Activated naive CD8-positive, alpha-beta T cell treated with anti-CD3 and anti-CD28 coated beads, Interleukin-2, amount 50 U/mL, for 24 hours (primary cell): ENCODE measurements at places on chromosomes 2 and 18.
A peak's percentile ranks its signal among the peaks of the same experiment; 100 is the strongest.

GRCh38 chr2:158567208-158567607 lies 110.5 kb downstream of the PKP4 start:
- no peak for DNase-seq

- DNase-seq = no peak
Measured at GRCh38 chr18:78458356-78458755, 521.3 kb upstream of the SALL3 start.

GRCh38 chr2:44635725-44636124 lies 274.0 kb downstream of the CAMKMT start:
- DNase-seq = no peak

DNA sequence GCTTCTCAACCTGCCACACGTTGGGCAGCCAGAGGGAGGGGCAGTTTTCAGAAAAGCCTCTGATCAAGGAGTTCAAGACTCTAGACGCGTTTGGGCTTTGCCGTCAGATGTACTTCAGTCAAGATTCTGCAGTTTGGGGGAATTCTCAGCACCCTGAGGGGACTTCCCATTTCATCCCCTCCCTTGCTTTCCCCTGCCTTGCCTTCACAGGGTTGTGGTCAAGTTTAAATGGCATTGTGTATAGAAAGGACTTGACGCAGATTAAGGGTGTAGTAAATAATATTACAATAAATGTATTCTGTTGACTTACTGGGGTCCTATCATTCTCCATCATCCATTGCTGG lies 198.3 kb upstream of the NABP1 start:
- DNase-seq = no peak

DNA sequence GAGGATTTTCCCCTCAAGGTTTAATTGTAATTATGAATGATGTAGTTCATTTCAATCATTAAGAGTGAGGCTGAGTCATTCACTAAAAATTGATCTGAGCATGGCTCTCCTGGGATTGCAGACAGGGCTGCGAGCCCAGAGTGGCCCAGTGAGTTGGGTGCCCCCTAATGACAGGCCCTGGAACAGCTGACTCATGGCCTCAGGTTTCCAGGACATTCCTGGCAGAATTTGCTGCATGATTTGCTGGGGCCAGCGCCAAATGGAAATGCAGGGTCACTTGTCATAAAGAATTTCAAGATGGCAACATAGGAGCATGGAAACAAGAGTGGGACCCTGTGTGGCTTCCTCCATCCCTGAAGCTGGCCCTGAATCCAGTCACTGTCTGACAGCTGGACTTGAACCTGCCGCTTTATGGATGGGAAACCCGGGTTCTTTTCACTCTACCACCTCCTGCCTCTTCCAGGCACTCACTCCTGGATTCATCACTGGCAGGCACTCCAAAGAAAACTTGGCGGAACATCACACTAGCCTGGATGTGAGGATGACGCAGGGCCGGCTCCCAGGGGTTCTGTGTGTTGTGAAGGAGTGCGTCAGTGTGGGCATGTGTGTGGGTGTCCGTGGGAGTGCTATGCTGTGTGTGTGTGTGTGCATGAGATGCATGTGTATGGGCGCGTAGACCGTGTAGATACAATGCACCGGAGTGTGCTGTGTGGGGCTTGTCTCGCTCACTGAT lies 15.2 kb downstream of the OTOF start:
- DNase-seq = no peak

DNA sequence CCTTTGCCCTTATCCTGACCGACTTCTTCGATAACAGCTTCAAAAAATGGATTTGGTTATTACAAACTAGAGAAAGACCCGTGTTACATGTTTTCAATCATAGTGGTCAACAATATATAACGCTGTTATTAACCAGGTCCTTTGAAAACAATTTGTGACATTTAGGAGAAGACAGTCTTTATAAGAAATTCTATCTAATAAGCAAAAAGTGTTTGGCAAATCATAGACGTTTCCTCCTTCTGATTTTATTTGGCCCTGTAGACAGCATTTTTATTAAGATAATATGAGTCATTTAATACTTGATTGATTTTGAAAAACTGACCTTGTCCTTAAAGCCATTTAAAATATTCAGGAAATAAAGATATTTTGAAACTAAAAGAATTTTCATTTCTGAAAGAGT lies 160.5 kb upstream of the DAPL1 start:
- no peak for DNase-seq

DNA sequence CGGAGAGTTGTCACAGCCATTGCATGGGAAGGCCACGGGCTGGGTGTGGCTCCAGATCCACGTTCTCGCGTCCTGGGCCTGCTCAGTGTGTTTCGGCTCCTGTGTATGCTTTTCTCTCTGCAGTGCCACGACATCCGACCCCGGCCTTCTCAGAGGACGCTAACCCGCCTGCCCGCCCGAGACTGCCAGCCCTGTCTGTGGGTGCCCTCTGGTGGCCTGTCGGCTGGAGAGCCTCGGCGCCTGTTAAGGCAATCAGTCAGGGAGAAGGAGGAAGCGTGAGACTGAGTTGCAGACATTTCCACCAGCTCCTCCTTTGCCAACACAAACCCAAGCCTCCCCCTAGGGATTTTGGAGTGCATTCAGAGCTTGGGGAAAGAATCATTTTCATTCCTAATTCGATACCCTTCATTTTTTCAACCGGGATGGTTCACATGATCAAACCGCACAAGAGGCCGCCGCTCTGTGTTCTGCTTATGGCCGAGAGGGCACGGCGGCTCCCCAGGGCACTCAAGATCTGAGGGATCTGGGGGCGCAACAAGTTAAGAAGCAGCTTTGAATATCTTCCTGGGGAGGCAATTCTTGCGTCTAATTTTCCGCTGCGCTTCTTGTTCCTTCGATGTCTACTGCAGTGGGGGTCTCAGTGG lies 37.5 kb upstream of the ZBTB7C start:
- peak; percentile 71 for DNase-seq

DNA sequence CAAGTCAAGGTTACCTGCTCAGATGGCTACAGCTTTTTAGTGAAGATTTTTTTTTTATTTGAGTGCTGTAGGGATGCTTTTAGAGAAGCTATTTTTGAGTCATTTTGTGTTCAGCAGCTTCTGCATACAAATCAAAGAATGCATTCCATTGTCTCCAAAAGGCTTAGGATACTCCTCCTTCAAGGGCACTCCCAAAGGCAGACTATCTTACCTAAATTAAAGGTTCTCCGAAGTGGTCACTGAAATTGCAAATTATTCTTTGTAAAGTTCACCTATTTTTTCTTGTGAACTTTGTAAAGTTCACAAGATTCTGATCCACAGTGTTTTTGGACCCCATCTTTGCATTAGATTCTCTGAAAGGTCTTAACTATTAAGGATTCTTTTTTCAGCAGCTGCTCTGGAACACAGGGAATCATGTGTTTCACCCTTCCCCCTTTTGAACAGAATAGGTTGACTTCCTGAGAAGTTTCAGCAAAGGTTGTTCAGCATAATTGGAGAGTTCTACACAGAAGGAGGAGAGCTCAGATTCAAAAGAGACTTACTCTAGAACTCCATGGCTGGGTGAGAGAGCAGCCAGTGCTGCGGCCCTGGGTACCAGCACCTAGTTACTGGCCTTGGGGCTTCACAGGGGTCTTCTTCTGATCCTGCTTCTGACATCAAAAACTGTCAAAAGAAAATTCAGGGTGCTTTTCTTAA lies 14.5 kb downstream of the CLIP4 start:
- no peak for DNase-seq

DNA sequence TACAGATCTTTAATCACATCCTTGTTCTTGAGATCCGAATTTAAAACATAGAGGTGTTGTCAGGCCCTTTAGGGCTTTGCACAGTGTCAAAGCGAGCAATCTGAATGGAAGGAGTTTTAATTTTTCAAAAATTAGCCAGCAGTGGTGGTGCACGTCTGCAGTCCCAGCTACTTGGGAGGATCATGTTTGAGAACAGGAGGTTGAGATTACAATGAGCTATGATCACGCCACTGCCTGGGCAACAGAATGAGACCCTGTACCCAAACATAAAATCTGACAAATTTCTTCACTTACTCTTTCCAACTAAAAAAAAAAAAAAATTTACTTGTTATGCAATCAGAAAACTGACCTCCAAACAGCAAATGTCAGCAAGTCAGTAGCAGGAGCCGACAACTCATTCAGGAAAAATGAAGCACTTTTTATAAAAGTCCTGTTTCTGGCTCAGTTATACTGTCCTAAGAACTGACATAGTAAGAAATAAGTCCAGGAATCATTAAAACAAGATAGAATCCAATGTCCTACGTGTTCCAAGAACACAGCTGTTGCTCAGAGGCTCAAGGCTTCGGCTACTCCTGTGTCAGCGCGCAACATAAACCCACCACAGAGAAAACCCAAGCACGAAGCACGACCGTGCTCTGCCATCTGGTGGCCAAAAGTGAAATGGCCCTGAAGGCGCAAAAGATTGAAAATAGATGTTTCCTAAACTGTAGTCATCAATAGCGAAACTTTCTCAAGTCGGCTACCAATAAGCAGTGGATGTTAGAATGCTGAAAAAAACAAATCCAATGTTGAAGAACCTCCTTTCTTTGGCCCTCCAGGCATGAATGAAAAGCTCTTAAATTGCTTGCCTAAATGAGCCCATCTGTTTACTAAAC lies 138.1 kb downstream of the INO80D start:
- DNase-seq = peak; percentile 61

DNA sequence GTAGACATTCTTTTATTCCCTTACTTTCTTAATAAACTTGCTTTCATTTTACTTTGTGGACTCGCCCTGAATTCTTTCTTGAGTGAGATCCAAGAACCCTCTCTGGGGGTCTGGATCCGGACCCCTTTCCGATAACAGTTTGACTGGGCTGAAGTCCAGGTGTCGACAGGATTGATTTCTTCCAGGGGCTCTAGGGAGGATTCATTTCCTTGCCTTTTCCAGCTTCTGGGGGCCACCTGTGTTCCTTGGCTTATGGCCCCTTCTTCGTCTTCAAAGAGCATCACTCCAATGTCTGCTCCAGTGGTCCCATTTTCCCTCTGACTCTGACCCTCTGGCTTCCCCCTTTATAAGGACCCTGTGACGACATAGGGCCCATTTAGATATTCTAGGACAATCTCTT lies 67.5 kb downstream of the COPS8 start:
- DNase-seq = no peak
